ENCODE measurements at places on chromosomes 5 and 9. TPM values are rescaled to one million over a fixed set of nuclear protein-coding genes. Genes with fewer than 3 reads are reported as not detected.

Gene PCDHB10
- 0.06 TPM for total RNA-seq

Gene EPB41L4A
- total RNA-seq: 3.7 TPM

Gene F2RL2
- 4.7 TPM for total RNA-seq

Gene WDR38
- 0.07 TPM for total RNA-seq

Gene MYOZ3
- total RNA-seq: 0.18 TPM

Gene C8G
- total RNA-seq: 1.4 TPM

Gene ANKRD20A1
- total RNA-seq: 1.5 TPM

Gene SEPTIN8
- 16.5 TPM for total RNA-seq

Gene GRIA1
- total RNA-seq: not detected

Gene PROB1
- 0.12 TPM for total RNA-seq

Gene CKMT2
- total RNA-seq: not detected

Gene ENTREP1
- total RNA-seq: 0.86 TPM

Gene MELK
- 71.7 TPM for total RNA-seq

Gene MUSK
- not detected for total RNA-seq

Gene CDK5RAP2
- total RNA-seq: 24.0 TPM

Data from A549 treated with dexamethasone at 1 μM for 4 hours (cell line).